ENCODE measurements at places on chromosomes 11 and 22. TPM values are rescaled to one million over a fixed set of nuclear protein-coding genes. Genes with fewer than 3 reads are reported as not detected.

The NXPE4 gene
- not detected for total RNA-seq

The CCDC116 gene
- total RNA-seq, result 0.78 TPM

The MICALL1 gene
- total RNA-seq, result 29.1 TPM

The RRM1 gene
- total RNA-seq, result 146 TPM

The ZNF215 gene
- total RNA-seq, result 6.7 TPM

The CALCA gene
- not detected for total RNA-seq

Data from activated T-helper 2 cell treated with anti-CD3 and anti-CD28 coated beads, Interferon-gamma antibody, Interleukin-2, Interleukin-4, amounts not matched to agents 10 μg/mL and 5 μg/mL and 100 μg/mL, durations not matched to agents 14 hours and 24 hours and 36 hours (primary cell).